ENCODE measurements at places on chromosomes 1 and 21.

DNA sequence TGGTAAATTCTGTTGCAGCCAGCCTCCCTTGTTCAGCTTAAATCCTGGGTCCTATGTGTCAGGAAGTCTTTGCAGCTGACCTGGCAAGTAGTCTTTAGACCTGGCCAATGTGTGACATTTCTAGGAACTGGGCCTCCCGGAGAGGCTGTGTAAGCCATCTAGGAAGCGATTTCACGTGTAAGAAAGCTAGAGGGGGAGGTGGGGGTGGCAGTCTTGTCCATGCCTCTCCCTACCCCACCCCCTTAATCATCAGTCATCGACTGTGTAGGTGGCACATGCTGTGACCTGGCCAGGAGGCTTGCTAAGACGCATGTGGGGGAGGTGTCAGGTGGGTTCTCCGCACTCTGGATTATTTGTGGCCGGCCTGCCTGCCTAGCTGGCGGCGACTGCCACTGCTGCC, 8.4 kb downstream of the C1orf226 start:
- DNase-seq: no peak

DNA sequence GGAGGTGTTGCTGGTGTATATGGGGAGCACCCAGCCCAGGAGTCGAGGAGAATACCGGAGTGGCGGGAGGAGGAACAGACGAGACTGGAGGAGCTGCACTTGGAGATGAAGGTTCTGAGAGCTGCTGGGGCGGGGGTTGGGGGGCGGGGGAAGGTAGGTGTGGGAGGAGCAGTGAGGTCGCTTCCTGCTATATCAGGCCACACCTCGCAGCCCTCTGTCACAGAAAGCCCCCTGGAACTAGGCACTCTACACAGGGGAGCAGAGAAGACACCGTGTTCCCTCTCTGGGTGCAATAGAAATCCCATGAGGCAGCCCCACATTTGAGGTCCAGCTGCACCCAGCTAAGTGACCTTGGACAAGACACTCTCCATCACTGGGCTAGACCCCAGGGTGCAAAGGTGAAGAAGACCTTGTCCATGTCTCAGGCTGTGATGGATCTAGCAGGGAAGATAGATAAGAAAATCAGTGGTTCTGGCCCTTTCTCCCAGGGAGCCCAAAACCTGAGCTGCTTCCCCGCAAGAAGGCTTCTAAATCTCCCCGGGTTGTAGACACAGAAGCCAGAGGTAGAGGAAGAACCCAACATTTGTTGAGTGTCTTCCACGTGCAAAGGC, 155.8 kb upstream of the EDN2 start:
- DNase-seq: no peak

DNA sequence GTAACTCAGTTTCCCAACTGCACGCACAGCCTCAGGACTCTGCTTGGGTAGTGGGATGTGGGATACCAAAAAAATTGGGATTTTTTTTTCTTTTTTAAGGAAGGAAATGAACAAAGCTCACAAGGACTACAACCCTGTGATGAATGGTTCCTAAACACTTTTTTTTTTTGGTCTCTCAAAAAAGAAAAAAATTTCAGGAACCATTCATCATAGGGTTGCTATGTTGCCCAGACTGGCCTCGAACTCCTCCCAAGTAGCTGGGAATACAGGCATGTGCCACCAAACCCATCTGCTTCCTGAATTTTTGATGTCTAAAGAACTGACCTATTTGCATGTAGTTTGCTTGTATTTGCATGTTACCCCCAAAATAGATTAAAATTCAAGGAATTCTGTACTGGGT, 6.8 kb downstream of the MINDY1 start:
- no peak for DNase-seq

- DNase-seq: no peak
These were observed 307.7 kb downstream of the LMO4 start for GRCh38 chr1:87636198-87636892.

Measured in cortex of kidney (tissue), 1 donor.